ENCODE measurements at places on chromosomes 3 and 15. TPM values are rescaled to one million over a fixed set of nuclear protein-coding genes. Genes with fewer than 3 reads are reported as not detected.

Gene TGM4
- 1.3 TPM for polyA plus RNA-seq

GRCh38 chr3:119598410-119599098 lies 869 bp downstream of the PLA1A start:
- no peaks in the 10 kb centered on the region for H3K36me3 ChIP-seq
- no peak overlapping the region for H3K4me3 ChIP-seq
- peaks cover 4% of the 10 kb centered on the region for H3K27me3 ChIP-seq

DNA sequence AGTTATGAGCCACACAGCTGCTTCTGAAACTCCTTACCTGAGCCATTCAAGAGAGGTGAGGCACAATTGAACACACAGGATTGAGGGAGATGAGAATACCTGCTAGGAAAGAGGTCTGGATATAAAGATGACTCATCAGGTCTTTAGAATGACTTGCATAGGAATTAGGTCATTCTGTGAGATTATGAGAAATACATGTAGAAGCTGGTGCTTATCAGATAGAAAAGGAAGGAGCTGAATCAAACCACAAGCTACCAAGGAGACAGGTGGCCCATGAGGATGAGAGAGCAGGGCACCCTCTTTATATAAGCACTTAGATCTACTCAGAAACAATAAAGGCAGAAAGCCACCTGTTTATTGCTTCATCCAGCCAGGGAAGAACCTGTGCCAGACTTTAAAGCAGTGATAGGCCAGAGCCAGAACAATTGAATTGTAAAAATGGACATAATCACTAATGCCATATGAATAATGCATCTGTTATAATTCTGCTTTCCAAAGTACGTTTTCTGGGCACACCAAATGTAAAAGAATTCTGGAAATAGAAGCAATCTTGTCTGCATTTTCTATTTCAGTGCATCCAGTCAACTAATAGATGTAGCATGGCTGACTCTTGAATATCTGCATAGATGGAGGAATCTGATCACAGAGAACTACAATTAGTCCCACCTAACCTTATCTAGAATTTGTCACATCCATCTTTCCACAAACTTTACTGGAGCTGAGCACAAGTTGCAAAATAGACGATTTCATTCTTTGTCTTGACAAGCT lies 74.9 kb downstream of the PIK3R4 start:
- H3K36me3 ChIP-seq: no peaks in the 10 kb centered on the region
- no peaks in the 10 kb centered on the region for H3K4me1 ChIP-seq
- no peak overlapping the region for H3K27ac ChIP-seq

- no peak for DNase-seq
- no peak overlapping the region for H3K27ac ChIP-seq
- peaks cover 18% of the 10 kb centered on the region for H3K27me3 ChIP-seq
- H3K4me3 ChIP-seq: no peak overlapping the region
Measured at GRCh38 chr15:70153921-70154717, 56.4 kb upstream of the TLE3 start.

Gene CPLX3
- polyA plus RNA-seq: 0.03 TPM

Gene GPR176
- 12.5 TPM for polyA plus RNA-seq

- no peak overlapping the region for H3K4me3 ChIP-seq
Measured at GRCh38 chr15:93308026-93308690, 219.1 kb upstream of the RGMA start.

Gene ACOX2
- polyA plus RNA-seq: 0.20 TPM

DNA sequence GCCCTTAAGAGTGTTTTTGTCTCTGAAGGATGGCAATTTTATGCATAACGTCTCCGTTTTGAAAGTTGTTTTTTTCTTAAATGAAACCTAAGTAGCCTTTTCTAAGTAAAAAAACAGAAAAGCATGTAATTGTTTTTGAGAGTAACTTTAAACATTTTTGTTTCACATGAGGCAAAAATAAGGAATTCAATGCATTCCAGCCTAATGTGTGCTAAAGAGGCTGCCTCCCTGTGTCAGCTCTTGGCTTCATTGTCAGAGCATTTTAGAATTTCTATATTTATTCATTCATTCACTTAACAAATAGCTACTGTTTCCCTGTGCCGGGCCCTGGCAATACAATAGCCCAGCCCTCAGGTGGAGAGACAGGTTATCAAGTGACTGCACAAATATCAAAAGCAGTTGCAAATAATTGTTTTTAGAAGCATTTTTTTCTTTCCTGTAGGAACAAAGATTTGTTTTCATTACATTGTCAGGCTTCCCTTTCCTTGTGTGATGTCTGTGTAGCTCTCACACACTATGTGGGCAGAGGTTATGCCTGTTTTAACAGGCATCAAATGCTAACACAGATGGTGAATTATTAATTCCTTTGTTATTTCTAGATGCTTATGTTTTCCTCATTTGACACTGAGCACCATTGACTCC lies 81.9 kb downstream of the CCK start:
- no peak overlapping the region for H3K27ac ChIP-seq
- no peak for DNase-seq
- H3K36me3 ChIP-seq: peaks cover 16% of the 10 kb centered on the region
- no peaks in the 10 kb centered on the region for H3K27me3 ChIP-seq
- peaks cover 27% of the 10 kb centered on the region for H3K4me1 ChIP-seq
- H3K4me3 ChIP-seq: no peak overlapping the region

DNA sequence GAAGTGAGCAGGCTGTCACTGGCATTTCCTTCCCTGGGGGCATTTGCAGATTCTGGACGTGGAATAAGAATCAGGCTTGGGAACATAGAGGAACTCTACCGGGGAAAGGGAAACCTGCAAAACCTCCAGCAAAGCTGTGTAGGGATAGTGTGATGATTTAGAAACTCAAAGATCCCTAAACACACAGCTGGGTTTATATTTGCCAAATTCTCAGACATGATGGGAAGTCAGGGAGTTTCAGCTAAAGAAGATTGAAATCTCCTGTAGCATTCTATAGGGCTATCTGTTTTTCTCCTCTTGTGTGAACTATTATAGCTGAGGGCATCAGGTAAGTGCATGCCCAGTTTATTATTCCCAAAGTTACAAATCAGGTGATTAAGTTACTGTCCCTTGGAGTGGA lies 9.2 kb upstream of the CLEC3B start:
- no peak overlapping the region for H3K27ac ChIP-seq
- no peak overlapping the region for H3K4me3 ChIP-seq
- peaks cover 11% of the 10 kb centered on the region for H3K36me3 ChIP-seq
- H3K27me3 ChIP-seq: no peaks in the 10 kb centered on the region
- DNase-seq: no peak
- peaks cover 11% of the 10 kb centered on the region for H3K4me1 ChIP-seq

GRCh38 chr15:66394472-66394871 lies 7.8 kb downstream of the MAP2K1 start:
- H3K4me3 ChIP-seq: no peak overlapping the region
- no peak for DNase-seq
- H3K36me3 ChIP-seq: peaks cover 4% of the 10 kb centered on the region
- no peak overlapping the region for H3K27ac ChIP-seq

Gene POLR2H
- polyA plus RNA-seq: 202 TPM

DNA sequence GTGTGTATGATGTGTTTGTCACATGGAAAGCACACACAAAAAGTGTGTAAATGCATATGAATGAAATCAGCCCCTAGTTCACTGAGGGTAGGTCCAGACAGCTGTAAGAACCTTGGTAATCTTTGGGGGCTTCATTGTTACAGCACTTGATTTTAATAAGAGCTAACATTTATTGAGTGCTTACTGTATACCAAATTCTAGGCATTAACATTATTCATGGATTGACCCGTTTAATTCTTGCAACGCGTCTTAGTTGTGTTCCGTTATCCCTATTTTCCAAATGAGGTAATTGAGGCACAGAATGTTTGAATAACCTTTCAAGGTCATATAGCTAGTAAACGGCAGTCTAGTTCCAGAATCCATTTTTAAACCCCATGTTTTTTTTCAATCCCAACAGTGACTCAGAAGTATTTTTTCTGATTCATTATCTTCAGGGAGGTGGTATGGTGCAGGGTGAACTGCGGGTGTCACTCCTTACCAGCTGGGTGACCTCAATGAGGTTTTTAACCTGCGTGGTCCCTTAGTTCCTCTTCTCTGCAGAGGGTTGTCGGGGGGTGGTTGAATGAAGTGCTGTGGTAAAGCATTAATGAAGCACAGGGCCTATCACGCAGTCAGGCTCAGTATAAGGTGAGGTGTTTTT lies 14.2 kb downstream of the RAB8B start:
- H3K4me1 ChIP-seq: no peaks in the 10 kb centered on the region
- no peak overlapping the region for H3K4me3 ChIP-seq
- no peak overlapping the region for H3K27ac ChIP-seq
- H3K36me3 ChIP-seq: peaks cover under 1% of the 10 kb centered on the region
- DNase-seq: no peak

DNA sequence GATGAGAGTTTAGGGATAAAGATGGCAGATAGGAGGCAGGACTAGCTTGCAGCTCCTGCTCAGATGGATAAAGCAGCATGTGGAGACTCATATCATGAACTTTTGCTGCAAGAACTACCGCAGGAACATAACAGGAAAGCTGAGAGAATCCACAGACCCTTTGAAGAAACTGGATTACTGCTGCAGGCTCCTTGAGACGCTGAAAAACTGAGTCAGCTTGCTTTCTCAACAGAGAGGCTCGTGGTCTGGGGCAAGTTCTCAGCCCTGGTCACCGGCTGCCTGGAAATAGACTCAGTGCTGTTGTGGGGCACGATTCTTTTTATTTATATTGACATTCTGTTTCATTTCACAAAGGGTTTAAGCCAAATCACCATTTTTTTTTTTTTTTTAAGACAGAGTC lies 28.8 kb upstream of the TRIM59 start:
- H3K36me3 ChIP-seq: no peaks in the 10 kb centered on the region
- H3K4me1 ChIP-seq: peaks cover 17% of the 10 kb centered on the region
- H3K27ac ChIP-seq: no peak overlapping the region
- DNase-seq: no peak
- no peak overlapping the region for H3K4me3 ChIP-seq
- no peaks in the 10 kb centered on the region for H3K27me3 ChIP-seq

DNA sequence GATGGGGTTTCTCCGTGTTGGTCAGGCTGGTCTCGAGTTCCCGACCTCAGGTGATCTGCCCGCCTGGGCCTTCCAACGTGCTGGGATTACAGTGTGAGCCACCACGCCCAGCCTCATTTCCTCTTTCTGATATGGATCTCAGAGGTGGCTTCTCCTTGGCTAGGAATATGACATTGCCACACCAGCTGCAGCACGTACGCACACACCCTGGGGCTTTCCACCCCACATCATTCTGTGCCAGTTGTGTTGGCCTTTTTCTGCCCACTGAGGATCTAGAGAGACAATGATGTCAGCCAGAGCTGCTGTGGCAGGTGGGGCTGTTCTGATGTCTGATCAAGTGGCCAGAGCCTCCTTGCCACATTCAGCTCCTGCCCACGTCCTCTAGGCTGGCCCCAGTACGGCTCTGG lies 29.0 kb downstream of the TMEM45A start:
- H3K27ac ChIP-seq: no peak overlapping the region
- H3K36me3 ChIP-seq: no peaks in the 10 kb centered on the region
- H3K27me3 ChIP-seq: no peaks in the 10 kb centered on the region
- peaks cover 27% of the 10 kb centered on the region for H3K4me1 ChIP-seq
- H3K4me3 ChIP-seq: no peak overlapping the region

Gene GOLGA8R
- 0.20 TPM for polyA plus RNA-seq

Gene REC114
- not detected for polyA plus RNA-seq

All from keratinocyte (primary cell).